Pulmonary artery endothelial cell (primary cell): ENCODE measurements at places on chromosomes 5 and 9.

DNA sequence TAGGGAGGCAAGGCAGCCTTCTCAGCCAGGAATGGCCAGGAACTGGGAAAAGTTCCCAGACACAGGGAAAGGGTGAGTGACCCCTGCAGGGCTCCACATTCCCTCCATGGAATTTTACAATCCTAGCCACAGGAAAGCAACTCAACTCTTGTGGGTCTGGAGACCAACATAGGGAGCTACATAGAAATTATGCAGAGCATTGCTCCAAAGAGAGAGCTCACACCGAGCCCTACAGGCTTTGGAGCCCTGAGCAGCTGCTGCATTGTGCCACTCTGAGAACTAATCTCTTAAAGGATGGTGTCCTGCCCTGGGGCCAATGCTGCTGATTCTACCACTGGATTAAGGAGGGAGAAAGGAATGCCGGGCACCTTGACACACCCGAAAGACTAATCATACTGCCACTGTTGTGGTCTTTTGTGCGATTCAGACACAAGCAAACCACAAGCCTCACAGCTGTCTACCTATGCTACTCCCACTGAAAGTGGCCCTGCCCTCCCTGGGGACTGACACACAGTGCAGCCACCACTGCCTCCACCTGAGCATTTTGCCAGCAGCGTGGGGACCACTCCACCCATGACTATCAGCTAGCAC, 1089.8 kb upstream of the NUDT12 start:
- DNase-seq = no peak

DNA sequence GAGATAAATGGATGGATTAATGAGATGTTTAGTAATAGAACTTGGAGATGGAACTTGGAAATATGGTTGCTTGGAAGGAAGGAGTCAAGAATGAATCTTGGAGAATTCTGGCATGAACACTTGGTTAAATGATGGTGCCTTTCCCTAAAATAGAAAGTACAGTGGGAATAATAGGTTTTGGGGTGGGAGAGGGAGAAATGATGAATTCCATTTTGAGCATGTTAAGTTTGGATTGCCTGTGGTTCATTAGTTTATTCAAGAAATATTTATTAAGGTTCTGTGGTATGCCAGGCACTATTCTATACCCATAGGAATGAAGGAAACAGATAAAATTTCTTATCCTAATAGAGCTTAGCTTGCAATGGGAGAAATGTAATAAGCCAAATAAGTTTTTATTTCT, 58.4 kb downstream of the PBX3 start:
- no peak for DNase-seq

GRCh38 chr9:98989036-98990000, 45.6 kb downstream of the COL15A1 start:
- no peak for DNase-seq

- no peak for DNase-seq
These were observed 3.7 kb upstream of the BRINP1 start for GRCh38 chr9:119372951-119373350.

DNA sequence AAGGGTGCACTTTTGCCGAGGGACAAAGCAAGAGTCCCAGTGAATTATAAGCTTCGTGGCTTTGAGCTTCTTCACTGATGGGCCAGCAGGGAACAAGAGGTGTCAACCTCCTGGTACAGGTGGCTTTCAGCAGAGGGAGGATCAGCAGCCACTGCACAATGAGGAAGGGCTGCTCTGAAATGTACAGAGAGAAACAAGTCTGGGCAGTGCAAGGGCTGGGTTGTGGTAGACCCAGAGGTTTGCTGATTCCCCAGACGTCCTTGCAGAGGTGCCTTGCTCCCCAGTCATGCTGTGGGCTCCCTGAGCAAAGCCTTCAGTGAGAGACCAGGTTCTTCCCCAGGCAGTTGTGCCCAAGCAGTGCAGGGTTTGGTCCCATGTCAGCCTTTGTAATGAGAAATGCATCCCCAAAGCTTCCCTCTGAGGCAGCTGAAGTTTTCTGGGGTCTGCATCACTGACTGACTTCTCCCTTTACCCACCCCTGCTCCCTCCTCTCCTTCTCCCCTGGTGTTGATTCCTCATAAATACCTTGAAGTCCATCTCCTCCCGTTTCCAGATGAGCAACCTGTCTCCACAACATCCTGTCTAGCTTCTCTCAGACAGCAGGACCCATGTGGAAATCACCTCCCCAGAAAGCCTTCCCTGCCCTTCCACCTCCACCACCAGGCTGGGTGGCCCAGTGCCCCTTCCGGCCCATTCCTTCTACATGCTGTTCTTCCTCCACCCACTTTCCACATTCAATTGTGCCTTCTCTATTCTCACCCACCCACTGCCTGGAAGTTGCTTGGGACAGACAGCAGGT, 599.6 kb upstream of the ADAMTS16 start:
- no peak for DNase-seq

GRCh38 chr9:104787306-104788015, 23.5 kb downstream of the NIPSNAP3B start:
- no peak for DNase-seq

DNA sequence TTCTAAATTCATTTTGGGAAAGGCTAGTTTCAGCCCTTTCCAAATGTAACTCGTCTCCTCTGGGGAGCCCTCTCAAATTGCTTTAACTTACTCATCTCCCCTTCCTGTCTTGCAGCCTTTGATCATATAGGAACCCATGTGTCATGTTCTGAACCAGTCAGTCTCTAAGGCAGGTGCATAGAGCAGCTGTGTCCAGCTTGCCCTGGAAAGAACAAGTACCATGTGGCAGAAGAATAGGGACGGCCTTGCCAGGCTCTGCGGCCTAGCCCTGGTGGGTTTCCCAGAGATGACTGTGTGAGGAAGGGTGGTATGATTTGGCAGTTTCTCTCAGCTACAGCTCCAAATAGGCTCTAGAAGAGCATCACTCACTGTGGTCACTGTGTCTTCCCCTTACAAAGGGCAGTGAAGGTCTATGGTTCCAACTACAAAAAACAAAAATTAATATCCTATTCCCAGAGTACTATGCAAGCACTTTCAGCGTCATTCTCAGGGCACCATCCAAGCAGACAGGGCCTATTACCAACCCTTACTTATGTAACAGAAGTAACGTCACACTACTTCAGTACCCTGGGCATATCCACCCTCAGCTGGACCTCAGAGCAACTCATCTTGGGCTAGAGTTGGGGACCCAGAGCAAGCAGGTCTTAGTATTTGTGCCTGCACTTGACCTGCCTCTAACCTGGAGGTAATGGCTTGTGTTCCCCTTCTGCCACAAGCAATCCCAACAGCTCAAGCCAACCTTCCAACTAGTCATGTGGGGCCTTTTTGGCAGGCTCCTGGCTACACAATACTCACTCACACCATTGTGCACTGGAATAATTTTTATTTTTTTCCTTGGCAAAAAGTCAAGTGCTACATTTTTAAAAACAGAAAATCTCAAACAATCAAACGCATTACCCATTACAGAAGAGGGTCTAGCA, 37.2 kb upstream of the UBAP2 start:
- no peak for DNase-seq

DNA sequence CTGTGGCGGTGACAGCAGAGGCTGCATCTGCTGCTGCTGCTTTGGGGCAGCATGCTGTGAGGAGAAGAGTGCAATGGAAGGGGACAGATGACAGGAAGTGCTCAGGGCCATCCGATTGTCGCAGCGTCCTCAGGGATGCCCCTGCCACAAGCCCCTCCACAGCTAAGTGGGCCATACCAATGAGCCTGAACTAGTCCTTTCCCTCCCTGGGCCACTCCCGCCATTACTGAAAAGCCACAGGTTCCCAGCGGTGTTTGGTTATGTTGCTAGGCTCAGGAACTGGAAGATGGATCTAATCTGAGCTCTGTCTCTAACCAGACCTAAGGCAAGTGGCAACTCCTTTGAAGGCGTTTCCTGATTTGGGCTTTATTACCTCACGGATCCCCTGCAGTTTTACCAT, 109.2 kb downstream of the GAPVD1 start:
- no peak for DNase-seq

DNA sequence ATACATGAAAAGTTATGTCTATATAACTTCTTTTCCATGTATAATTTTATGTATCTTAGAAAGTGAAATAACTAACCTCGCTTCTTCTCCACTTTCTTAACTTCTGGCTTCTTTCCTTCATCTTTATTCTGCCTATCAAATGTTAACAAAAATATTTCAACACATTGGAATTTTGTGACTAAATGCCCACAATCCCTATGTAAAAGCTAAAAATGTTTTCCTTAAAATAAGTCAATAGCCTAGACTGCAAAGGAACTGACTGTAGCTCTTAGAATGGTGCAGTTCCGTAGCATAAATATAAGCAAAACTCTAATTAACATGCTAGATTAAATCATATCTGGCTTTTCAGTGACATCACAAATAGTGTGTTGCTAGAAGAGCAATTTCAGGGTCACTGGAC, 40.9 kb downstream of the PSIP1 start:
- no peak for DNase-seq

GRCh38 chr9:4748612-4749011, 7.6 kb upstream of the AK3 start:
- DNase-seq = no peak

DNA sequence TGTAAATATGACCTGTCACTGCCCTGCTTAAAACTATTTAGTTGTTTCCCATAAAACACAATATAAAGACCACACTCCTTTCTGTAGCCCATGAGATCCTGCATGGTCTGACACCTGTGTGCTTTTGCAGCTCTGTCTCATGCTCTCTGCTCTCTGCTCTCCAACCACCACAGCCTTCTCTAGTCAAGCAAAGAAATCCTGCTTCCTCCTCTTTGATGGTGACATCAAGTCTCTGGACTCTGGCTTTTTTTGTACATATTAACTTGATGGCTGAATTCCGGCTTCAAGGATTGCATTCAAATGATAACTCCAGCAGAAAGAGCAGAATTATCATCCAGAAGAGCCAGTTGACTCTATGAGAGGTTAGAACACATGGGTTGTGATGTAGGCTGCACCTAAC, 58.2 kb downstream of the CHSY3 start:
- DNase-seq = no peak

- DNase-seq = no peak
These were observed 33.8 kb upstream of the KDM4C start for GRCh38 chr9:6723881-6724420.

GRCh38 chr9:96219026-96219899, 82.7 kb downstream of the HSD17B3 start:
- no peak for DNase-seq

- DNase-seq = no peak
These were observed 88.7 kb downstream of the GLIS3 start for GRCh38 chr9:4211032-4211725.

- DNase-seq = no peak
These were observed 29.1 kb downstream of the FOCAD start for GRCh38 chr9:20713172-20713571.

- no peak for DNase-seq
These were observed 104.9 kb upstream of the SLCO6A1 start for GRCh38 chr5:102603670-102604069.

GRCh38 chr5:162786234-162786633, 651.2 kb upstream of the CCNG1 start:
- no peak for DNase-seq

DNA sequence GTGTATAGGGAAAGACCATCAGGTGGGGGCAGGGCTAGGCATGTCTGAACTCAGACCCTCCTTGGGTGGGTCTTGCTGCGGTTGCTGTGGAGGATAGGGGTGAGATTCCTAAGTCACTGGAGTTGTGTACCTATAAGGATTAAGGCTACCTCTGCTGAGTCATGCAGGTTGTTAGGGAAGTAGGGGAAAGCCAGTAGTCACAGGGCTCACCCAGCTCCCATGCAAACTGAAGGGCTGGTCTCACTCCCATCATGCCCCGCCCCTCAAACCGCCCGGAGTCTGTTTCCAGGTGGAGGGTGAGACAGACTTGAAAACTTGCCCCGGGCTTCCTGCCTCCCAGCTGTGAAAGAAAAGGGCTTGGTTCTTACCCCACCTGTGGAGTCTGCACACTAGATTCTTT, 161.8 kb downstream of the CAVIN4 start:
- DNase-seq = no peak

- DNase-seq = no peak
These were observed 23.3 kb downstream of the SGCD start for GRCh38 chr5:156350256-156350655.

GRCh38 chr9:91162311-91162710, 199.4 kb downstream of the AUH start:
- DNase-seq = no peak

DNA sequence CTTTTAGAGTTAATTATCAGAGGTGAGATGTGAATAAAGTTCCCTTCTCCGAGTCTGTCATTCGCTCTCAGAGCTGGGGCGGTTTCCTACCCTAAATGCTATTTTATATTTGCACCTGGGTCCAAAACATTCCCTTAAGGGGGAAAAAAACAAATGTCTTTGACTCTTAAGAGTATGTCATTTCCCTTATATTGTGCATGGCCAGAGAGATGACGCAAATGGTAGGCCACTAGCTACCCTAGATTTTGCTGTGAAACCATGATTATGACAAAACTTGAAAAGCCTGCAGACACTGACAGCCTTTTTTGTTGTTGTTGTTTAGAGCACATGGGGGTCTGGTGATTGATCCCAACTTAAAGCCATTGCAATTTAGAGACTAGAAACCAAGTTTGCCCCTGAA, 12.8 kb downstream of the DAB2 start:
- DNase-seq = no peak

DNA sequence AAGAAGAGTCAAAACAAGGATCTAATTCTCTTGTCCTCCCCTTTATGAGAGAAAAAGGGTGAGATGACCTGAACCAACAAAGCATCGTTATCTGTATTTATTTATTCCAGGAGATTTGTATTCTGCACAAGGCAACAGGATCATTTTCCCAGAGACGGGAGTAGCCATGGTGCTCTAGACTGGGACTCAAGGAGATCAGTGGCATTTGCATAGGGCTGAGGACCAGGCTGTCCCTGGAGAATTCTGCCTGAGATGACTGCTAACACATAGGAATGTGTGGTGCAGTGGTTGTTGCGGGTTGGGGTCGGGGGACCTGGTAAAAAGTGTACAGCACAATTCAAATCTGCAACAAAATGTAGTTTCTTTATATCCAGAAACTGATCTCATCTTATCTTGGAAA, 22.3 kb upstream of the ZNF474 start:
- DNase-seq = no peak

DNA sequence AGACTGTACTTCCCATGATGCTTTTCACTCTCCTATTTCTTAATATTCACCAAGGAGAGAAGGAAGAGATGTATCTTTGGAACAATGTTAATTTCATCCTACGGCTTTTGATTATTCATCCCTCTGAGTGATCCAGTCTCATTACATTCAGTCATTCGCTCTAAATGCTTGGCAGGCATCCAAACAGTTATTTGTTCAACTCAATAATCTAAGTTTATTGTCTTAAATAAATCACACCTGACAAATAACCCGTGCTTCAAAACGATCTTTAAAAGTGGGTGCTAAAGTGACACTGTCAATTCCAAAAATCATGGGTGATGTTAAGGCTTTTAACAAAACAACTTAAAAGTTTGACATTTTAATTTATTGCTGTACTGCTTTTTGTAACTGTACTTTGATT, 233.1 kb downstream of the RASEF start:
- DNase-seq = no peak

DNA sequence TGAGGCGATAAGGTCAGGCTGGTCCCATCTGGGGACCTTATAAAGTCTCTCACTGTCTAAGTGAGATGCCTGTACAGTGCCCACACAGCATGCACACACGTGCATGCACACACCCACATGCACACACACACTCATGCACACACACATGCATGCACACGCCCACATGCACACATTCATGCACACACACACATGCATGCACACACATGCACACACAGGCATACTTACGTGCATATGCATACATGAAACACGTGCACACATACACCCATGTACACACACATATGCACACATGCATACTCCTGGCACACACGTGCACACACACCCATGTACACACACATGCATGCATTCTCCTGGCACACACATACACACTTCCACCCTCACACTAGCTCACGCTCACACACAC, 12.2 kb downstream of the COL23A1 start:
- DNase-seq = no peak
